ENCODE measurements at places on chromosomes 13 and 19.

DNA sequence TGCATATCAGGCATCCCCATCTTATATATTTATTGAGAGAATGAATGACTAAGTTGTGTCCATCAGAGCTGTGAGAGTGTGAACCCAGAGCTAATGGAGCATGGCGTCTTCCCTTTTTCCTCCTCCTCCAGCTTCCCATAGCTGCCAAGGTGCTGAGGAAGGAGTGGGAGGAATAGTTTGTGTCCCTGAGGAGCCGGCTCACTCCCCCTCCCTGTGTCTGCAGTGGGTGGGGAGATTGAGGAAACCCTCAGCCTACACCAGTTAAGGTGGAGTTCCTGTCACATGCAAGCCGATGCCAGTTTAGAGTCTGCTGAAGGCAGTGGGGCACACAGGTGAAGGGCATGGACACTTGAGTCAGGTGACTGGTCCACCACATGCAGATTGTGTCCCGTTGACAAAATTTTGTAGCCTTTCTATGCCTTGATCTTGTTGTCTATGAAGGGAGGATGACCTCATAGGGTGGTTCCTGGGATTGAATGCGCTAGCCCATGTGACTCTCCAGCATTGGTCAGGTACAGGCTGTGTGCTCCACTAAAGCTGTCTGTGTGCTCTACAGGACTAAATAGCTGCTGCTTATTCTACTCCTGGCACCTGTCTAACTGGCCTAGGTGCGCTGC, 47.6 kb upstream of the GPI start:
- DNase-seq, result no peak

- DNase-seq, result no peak
These were observed 3.2 kb upstream of the ADAT3 start for GRCh38 chr19:1901940-1902404.

DNA sequence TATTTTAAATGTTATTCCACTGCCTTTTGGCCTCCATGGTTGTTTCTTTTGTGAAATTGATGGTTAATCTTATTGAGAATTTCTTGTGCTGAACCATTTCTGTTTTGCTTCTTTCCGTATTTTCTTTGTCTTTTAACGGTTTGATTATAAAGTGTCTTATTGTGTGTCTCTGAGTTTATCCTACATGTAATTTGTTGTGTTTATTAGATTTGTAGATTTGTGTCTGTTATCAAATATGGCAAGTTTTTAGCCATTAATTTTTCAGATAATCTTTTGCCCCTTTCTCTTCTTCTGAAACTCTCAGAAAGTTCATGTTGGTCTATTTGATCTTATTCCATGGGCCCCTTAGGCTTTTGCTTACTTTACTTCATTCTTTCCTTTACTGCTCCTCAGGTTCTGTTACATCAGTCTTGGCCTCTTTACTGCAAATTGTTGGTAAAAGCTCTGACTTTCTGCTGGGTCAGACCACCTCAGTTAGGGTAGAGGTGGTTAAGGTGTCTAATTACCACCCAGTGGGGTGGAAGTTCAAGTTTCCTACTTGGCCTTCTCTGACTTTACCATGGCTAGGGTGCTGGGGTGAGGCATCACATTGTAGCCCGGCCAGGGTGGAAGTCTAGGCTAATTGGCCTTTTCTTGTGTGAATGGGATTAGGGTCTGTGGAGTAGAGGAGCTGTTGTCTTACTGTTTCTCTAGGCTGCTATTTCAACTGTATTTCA, 58.3 kb downstream of the ZMYM2 start:
- DNase-seq, result no peak

DNA sequence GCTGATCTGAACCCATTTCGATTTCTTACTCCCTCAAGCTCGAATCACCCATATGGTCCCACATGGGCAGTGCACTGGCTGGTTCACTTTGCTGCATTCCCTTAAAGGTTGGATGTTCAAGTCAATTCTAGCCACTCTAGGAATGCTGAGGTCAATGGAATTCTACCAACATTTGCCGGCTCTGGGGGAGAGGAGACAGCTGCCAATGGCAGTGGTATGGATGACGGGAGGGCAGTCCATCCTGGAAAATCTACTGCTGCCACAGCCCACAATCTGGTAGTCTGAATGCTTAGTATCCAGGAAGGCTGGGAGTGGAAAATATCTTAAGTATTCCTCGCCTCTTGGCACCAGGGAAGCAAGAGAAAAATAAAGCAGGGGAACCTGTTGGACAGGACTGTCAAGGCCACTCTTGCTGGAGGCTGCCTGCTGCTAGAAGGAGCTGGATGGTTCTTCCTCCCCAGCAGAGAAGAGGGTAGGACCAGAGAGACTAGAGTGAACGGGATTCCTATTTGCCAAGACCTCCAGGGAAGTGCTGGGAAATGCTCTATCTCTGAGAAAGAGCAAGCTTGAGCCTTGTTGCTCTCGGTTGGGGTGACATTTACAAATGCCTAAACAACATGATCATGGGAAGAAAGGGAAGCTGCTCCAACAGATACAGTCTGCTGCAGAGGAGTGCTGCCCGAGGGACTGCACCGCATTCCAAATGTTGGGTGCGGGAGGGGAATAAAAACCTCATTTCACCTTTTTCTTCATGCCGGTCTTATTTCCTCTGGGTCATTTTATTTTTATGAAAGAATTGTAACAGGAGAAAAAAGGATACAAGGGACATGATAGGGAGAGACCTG, 20.7 kb upstream of the HMGB1 start:
- DNase-seq, result no peak

- DNase-seq, result no peak
These were observed 72.1 kb downstream of the KLF12 start for GRCh38 chr13:74061926-74062595.

DNA sequence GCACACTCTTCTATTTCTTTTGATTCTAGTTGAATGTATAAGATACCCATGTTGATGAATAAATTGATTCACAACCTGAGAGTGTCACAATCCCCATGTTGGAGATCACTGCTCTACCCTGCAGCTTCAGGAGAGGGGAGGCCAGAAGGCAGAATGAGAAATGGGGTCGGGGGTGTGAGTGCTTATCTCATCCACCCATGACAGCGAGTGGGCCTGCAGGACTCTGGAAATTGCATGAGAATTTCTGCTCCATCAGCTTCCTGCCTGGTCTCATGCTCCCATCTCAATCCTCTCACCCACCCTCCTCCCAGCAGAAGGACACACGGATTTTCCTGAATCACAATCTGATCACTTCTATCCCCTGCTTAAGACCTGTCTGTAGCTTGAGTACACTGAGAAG, 22.9 kb upstream of the IGFL1 start:
- no peak for DNase-seq

- no peak for DNase-seq
These were observed 3.2 kb downstream of the TMIGD2 start for GRCh38 chr19:4298810-4299550.

- no peak for DNase-seq
These were observed 37.6 kb downstream of the ARHGEF18 start for GRCh38 chr19:7386308-7386707.

DNA sequence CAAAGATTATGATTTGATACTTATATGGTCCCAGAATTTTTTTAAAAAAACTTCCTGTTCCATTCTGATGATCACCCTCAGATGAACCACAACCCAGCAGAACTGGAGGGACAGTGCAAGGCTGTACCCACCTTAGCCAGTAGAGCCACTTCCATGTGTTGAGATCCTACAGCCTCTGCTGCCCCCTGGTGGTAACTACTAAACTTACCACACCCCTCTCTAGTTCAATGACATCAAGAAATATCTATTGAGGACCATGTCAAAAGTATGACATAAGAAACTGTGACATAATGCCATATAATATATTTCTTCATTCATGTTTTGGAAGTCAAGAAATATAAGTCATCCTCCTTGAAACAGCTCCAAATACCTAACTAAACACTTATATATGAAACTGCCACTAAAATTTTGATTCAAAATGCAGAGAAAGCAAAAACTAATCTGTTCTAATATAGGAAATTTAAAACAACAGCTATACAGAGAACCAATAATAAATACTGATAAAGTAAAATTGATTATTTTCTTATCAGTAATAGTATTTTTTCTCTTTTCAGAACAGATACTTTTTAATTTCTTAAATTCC, 412.6 kb downstream of the KCTD12 start:
- DNase-seq, result no peak

DNA sequence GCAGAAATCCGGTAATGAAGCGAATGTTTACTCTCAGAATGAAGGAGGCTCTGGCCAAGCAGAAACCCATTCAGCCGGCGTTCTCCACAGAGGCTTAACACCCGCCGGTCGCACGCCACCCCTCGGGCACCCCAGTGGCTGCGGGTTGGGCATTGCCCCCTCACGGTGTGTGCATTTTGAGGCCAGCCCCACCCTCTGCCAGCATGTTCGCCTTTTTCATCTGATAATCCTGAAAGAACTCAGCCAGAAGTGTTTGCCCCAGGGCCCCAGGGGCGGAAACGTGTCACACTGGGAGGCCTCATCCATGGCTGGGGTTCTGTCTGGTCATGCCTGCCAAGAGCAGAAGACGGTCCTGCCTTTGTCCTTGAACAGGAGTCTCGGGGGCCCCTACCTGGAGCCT, 34.2 kb downstream of the COMP start:
- no peak for DNase-seq

Data from esophagus squamous epithelium (tissue), 5 donors.